ENCODE measurements at places on chromosomes 11 and 22.

- no peak for DNase-seq
Measured at GRCh38 chr11:107427569-107428180, 29.9 kb downstream of the CWF19L2 start.

DNA sequence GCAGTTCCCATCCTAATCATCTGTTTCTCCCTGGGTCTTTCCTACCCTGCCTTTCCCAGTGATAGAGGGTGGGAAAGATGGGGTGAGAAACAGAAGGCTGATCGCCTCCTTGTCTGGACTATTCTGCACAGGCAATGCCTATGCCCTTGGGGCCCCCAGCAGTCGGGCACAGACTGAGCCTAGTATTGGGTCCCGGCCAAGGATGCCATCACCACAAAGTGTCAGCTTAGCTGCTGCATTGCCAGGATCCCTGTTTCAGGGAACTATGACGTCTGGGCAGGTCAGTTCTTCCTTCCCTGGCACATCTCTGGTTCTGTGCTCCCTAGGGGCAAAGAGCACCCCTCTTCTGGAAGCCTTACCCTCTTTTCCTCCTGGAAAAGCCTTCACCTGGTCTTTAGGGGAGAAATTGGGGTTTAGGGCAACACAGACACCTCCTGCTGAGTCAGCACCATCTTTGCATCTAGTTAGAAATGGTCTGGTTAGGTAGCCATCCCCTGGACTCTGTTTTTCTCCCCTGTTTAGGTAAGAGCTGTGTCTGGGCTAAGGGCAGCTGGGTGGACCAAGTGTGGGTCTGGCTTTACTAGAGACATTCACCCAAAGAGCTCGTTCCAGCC, 2.1 kb downstream of the ADAMTS8 start:
- no peak for DNase-seq

DNA sequence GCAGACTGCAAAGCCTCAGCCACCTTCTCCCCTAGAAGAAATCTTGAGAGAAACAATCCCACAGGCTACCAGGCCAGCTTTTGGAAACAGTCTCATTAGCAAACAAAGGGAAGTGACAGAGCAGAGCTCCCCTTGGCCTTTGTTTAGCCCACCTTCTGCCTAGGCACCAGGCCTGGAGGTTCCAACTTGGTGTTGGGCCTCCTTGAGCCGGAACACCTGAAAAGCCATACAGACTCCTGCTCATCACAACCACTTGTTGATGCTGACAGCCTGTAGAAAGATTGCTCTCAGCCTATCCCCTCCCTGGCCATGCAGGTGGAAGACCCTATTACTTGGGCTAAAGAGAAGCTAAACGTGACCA, 26.6 kb downstream of the KCNQ1OT1 start:
- no peak for DNase-seq

- DNase-seq = no peak
Measured at GRCh38 chr11:34916843-34917770, 689 bp downstream of the PDHX start.

DNA sequence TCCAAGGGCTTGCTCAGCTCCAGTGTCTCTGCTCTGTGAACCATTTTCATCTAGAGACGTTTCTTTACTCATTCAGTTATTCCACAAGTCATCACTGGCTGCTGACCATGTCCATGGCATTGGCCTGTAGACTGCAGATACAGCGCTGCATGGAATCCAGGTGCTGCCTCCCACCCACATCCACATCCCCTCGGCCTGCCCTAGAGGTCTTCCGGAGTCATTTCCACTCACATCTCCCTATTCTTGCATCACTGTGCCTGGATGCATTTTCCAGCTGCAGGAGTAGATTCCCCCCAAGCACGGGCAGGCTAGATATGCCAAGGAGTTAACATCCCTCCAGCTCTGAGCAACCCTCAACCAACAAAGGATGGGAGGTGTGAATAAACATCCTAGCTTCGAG, 68.9 kb downstream of the CHST1 start:
- DNase-seq = no peak

GRCh38 chr11:19589567-19590260, 122.9 kb upstream of the NAV2 start:
- no peak for DNase-seq

GRCh38 chr11:119316729-119317591, at the start of gene MCAM:
Gene MCAM (minus strand): TSS chr11:119317130. CDS start chr11:119317101, 29 bp downstream.
- peak; percentile 58 for DNase-seq

- no peak for DNase-seq
Measured at GRCh38 chr11:93689240-93689639, 27.8 kb downstream of the CEP295 start.

- DNase-seq = no peak
Measured at GRCh38 chr11:74412733-74413359, 14.6 kb upstream of the PGM2L1 start.

- no peak for DNase-seq
Measured at GRCh38 chr11:46718155-46719019, 626 bp upstream of the F2 start.

DNA sequence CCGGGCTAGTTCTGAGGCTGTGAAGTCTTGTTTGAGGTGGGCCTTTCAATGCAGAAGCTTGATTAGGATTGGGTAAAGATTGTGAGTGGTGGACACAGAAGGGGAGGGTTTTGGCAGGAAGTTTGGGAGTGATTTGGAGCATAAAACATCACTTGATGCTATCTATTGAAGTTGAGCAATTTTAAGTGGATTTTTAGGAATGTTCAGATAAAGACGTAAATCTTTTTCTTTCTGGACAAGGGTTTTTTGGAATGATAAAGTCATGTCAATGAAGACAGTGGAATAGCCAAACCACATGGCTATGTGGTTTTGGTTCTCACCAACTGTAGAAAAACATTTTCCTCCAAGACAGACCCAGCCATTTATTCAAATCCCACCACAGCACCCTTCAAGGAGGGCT, 111.2 kb upstream of the SNX19 start:
- DNase-seq = no peak

GRCh38 chr11:43868852-43869567, 11.6 kb upstream of the ALKBH3 start:
- peak; percentile 64 for DNase-seq

- DNase-seq = no peak
Measured at GRCh38 chr22:41768430-41768829, 32.0 kb upstream of the CCDC134 start.

GRCh38 chr11:95570845-95571244, 218.7 kb downstream of the FAM76B start:
- no peak for DNase-seq

DNA sequence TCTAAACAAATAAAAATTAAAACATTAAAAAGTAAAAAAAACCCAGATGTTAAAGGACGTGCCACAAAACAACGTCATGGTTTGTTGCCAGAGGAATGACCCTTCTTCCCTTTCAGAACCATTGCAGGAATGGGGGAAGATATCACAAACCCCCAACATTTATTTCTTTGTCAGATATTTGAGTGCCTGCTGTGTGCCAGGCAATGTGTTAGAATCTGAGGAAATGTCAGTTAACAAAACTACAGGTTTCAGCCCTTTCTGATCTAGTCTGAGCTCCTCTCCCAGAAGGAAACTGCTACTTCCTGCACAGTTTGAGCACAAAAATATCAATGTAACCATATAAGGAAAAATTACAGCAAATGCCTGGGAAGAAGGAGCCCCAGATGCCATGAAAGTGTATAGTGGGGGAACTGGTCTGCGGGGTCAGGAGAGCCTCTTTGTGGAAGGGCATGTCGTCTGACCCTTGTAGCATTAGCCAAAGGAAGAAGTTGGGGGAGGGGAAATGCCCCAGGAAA, 7.1 kb upstream of the NHERF4 start:
- no peak for DNase-seq

DNA sequence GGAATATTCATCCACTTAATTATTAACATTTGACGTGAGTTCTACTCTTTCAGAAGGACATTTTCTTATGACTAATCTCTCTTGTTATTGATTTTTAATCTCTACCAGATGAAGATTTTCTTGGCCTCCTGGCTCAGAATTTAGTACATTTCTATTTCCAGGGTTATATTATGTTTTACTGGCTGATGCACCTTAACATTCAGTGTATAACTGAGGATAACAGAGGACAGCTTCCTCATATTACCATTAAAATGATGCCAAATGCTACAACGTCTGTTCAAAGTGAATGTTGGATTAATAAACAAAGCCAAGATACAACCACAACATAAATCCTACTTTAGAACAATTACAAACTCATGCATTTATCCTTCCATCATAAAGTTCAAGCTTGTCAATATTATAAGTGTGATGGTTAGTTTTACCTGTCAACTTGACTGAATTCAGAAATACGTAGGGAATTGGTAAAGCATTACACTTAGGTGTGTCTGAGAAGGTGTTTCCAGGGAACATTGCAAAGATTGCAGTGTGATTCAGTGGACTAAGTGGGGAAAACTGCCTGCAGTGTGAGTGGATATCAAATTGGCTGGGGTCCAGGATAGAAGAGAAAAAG, 485.2 kb downstream of the LRRC4C start:
- no peak for DNase-seq

DNA sequence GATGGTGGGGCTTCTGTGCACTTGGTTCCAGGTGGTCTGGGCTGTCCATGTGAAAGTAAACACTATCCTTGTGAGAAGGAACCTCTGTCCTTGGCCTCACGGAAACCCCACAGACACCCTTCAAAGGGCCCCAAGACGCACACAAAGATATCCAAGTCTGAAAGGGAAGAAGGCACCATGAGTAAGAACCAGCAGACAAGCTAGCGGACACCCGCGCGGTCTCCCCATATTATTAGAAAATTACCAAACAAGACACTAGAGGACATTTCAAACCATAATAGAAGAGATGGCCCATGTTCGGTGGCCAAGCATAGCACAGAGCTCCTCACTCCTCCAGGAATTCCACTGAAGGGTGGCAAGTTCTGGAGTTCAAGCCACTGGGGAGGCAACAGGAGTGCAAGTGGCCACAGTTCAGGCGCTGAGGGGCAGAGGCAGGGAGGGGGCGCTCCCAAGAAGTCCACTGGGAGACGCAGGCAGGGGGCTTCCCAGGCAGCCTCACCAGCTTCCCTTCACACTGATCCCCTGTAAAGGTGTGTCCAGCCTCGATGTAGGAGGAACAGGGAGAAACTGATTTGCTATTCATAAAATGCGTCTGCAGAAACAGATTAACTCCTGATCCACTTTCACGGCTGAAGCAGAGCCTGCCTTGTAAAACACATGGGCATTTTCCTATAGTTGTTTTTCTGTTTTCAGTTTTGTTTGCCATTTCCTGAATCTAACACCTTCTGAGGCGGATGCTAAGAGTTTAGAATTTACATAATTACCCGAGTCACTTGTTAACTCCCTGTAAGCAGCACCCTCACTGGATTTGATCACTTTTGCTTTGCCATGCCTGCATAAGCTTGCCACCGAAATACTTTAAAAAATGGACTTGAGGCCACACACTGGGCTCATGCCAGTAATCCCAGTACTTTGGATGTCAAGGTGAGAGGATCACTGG, 9.1 kb upstream of the PPARA start:
- no peak for DNase-seq

GRCh38 chr22:42074132-42074811, at the start of gene PHETA2:
Gene PHETA2 (plus strand): TSS chr22:42074248. CDS start chr22:42077294, 3,046 bp downstream.
- peak; percentile 69 for DNase-seq

DNA sequence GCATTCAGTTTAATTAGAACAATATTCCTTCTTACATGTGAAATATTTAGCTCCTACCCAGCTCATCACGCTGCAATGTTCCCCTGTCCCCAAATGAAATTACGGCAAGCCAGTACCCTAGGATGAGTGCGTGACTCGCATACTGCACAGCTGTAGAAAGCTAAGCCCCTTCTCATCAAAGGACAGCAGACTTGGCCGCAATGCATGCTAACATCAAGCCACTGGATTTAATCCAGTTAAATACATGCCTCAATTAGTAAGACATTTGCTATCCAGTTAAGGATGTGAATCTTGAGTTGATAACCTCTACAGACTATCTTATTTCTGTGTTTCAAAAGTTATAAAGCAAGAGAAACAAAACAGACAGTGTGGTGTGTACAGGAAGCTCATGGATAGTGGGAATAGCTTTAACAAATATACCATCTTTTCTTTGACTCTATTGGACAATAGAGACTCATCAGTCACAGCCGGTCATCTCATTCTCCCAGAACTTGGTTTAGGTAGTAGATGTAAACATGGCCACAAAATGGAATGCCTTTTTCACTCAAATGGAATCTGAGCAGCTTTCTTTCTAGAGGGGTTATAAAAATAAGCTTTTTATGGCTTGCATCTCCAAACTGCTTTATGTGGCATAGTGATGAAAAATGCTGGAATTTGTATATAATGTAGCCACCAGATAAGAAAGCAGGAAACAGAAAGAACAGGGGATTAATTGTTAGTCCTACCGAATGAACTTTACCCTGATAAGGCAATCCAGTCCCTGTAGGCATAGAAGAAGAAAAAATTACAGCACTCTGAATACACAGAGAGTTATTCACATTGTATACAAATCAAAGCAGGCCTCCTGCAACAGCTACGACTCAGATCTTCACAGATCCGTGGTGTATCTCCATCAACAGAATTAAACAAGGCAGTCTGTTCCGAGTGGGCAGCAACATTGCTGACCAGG, 224.1 kb downstream of the CADM1 start:
- DNase-seq = no peak

DNA sequence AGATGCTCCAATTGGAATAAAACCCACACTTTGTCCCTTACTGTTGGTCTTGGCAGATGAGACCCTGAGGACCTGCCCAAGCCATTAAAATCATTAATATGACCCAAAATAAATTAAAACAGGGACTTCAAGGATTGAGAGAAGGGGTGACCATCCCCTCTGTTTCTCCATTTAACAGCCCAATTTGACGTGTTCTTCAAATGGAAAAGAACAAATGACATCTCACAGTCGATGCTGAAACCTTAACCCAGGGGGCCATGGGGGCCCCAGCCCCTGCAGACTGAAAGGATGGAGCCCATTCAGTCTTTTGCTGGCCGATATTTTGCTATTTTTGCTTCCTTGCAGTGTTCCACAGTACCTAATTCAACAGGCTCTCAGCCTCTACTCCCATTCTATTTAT, 20.5 kb downstream of the ZNF74 start:
- DNase-seq = no peak

DNA sequence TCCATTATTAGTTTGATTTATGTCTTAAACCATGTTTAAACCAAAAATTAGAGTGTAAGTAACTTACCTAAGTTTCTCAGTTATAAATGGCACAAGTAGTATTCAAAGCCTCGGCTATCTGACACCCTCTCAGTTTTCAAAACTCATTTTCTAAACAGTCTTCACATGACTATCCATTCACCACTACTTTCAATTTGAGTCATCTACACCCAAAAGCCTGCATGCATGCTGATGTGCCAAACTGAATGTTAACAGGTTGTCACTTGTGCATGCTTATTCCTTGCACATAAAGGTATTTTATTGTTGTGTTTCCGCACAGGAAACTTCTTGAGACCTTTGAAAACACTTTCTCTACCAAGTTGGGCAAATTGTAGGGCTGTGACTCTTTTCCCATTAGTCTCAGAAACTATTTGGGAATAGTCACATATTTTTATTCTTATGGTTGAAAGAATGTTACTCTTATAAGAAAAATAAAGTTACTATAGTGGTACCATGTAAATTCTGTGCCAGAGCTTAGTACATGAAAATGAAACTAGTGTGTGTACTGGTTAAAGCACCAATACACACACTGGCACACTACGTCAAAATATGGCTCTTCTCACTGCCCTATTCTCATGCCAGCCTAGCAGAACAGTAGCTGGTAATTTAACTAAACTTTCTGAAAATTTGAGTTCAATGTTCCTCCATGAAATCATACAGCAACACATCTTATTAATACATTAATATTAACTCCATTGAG, 2.2 kb upstream of the OR51E2 start:
- DNase-seq = peak; percentile 41

GRCh38 chr11:43941257-43941994, 1.0 kb upstream of the C11orf96 start:
- no peak for DNase-seq

- DNase-seq = no peak
Measured at GRCh38 chr22:45290410-45290936, 5.7 kb downstream of the UPK3A start.

- no peak for DNase-seq
Measured at GRCh38 chr11:35550374-35551036, 25.1 kb upstream of the PAMR1 start.

Measured in GM06990 (cell line).